Ammon's horn (tissue), 1 donor: ENCODE measurements at places on chromosomes 2 and 18.

- no peak for DNase-seq
Observed at GRCh38 chr2:152518034-152518433, 183.1 kb downstream of the FMNL2 start.

- peak; percentile 68 for DNase-seq
Observed at GRCh38 chr2:120552800-120553481, 182.7 kb upstream of the GLI2 start.

DNA sequence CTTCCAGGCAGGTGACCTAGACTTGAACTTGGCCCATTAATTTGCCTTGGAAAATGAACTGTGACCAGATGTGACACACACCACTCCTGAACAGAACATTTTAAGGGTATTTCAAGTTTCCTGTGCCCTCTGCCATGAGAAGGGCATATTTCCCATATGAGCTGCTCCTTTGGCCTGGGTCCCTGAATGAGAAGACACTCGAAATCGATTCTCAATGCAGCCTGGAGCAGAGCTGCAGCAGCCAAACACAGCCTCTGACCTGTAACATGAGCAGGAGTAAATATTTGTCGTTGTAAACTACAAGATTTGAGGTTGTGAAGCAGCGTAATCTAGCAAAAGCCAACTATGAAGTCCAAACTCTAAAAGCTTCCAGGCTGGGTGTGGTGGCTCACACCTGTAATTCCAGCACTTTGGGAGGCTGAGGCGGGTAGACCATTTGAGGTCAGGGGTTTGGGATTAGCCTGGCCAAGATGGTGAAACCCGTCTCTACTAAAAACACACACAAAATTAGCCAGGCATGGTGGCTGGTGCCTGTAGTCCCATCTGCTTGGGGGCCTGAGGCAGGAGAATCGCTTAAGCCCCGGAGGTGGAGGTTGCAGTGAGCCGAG, 30.1 kb upstream of the SOS1 start:
- no peak for DNase-seq

DNA sequence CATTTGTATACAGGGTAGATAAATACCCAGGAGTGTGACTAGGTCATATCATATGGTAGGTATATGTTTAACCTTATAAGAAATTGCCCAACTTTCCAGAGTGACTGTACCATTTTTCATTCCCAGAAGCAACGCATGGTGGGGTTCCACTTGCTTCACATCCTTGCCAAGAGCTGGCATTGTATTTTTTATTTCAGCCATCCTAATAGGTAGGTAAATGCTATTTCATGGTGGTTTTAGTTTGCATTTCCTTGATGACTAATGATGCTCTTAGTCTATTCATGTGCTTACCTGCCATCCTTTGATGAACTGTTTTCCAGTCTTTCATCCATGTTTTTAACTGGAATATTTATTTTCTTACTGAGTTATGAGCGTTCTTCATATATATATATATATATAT, 51.9 kb downstream of the MAP4K3 start:
- no peak for DNase-seq

DNA sequence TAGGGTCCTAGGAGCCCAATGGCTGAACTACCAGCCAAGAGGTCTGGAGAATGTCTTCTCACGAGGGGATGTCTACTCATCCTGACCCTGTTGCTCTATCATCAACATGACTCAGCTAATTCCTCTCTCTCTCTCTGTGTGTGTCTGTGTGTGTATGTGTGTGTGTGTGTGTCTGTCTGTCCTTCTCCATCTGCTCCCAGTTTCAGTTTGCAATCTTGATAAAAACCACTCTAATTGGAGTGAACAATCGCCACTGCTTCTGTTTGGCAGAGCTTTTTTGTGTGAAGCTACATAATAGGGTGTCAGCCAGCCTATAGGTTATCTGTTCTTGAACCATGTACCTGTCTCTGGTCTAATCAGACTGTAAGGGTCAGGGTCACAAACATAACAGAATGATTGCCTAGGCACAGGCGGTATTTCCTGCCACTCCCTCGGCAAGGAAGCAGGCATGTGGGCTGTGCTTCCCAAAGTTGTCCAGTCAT, 219.8 kb downstream of the SH3BP4 start:
- DNase-seq: no peak

GRCh38 chr2:203728321-203728720, 21.9 kb downstream of the CD28 start:
- DNase-seq: no peak

DNA sequence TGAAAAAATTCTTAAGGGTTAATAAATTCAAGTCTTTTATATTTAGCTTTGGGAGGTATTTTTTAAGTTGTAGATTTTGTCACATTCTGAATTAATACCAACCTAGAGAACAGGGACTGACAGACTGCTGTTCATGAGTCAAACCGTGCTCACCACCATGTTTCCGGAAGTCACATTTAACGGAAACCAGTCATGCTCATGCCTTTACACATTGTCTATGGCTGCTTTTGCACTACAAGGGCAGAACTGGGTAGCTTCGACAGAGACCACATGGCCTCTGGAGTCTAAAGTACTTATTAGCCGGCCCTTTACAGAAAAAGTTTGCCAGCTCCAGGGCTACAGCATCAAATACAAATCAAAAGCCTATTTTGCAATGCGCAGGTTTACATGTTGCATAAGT, 33.3 kb downstream of the LONRF2 start:
- DNase-seq: no peak

- no peak for DNase-seq
Observed at GRCh38 chr2:17667898-17668297, 85.7 kb downstream of the SMC6 start.

DNA sequence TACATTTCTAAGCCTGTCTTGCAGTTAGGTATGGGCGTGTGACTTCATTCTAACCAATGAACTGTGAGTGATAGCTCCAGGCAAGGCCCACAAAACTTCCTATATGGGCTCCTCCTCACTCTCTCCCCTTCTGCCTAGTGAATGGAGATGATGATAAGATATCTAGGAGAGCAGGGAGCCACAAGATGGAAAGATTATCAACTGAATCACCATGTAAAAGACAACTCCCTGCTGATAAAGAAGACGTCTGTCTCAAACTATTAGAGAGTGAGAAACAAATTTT, 237.1 kb downstream of the GPD2 start:
- no peak for DNase-seq

- no peak for DNase-seq
Observed at GRCh38 chr18:78611869-78612268, 367.7 kb upstream of the SALL3 start.

GRCh38 chr2:71862921-71863320, 284.7 kb downstream of the CYP26B1 start:
- no peak for DNase-seq

- DNase-seq: peak; percentile 50
Observed at GRCh38 chr2:65688141-65688886, 255.9 kb upstream of the SPRED2 start.

DNA sequence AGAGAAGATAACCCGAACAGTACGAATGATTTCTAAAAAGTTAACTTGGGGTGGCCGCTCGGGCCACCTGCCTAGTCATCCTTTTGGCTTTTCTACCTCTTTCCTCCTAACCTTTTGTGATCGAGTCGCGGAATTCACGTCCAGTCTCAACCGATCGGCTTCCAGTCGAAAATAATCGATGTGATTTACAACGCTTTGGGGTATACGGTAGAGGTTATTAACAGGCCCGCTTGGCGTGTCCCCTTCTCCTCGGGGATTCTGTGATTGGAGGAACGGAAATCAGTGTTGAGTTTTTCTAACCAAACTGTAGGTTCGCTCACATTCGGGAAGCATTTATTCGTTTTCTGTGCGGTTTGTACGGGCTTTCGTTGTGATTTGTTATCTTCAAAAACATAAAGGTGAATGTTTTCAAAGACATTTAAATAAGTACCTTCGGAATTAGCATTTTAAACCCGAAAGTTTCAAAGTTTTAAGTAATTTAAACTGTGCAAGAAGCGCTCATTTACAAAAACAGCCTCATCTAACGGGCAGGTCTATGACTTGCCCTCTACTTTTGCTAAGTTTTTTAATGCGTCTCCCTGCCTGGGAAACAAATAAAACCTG, 588 bp upstream of the FOXI3 start:
- DNase-seq: no peak

GRCh38 chr2:144348846-144349245, 171.1 kb downstream of the ZEB2 start:
- no peak for DNase-seq

DNA sequence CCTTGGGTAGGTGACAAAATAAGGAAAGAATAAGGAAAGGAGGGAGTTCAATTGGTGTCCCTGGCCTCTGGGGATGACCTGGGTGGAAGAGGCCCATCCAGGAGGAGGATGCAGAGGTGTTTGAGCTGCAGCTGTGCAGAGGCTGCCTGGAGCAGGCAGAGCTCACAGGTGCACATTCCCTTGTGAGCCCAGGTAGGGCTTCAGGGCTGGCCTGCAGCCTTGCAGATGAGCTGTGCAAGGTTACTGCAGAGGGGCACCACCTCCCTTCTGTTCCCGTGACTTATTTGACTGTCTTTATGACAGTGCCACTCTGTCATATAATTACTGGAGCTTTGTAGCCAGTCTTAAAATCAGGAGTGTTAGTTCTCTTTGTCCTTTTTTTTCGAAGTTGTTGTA, 263.2 kb upstream of the HS6ST1 start:
- no peak for DNase-seq

- no peak for DNase-seq
Observed at GRCh38 chr2:143085125-143085784, 44.0 kb upstream of the ARHGAP15 start.

GRCh38 chr2:147542351-147542750, 302.5 kb upstream of the ACVR2A start:
- no peak for DNase-seq

DNA sequence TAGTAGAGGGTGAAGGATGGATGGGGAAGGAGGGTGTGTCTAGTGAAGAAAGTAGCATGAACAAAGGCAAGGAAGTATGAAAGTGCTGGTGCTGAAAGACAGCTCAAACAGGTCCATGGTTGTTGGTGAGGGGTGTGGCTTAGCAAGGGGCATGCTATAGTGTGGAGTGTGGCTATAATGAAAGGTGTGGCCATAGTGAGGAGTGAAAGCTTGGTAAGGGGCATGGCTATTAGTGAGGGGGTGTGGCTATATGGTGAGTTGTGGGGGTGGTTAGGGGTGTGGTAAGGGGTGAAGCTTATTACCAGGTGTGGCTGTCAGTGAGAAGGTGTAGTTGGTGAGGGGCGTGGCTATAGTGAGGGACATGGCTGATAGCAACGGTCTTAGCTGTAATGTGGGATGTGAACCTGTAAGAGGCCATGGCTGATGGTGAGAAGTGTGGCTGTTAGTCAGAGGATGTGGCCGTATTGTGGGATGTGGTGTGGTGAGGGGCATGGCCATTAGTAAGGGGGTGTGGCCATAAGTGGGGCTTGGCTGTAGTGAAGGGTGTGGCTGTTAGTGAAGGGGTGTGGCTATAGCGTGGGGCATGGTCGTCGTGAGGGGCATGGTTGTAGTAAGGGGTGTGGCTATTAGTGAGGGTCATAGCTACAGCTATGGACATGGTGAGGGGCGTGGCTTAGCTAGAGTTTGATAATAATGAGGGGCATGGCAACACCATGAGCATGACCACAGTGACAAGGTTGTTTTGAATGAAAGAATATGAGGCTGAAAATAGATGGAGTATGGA, 549.6 kb downstream of the FBXO15 start:
- no peak for DNase-seq

DNA sequence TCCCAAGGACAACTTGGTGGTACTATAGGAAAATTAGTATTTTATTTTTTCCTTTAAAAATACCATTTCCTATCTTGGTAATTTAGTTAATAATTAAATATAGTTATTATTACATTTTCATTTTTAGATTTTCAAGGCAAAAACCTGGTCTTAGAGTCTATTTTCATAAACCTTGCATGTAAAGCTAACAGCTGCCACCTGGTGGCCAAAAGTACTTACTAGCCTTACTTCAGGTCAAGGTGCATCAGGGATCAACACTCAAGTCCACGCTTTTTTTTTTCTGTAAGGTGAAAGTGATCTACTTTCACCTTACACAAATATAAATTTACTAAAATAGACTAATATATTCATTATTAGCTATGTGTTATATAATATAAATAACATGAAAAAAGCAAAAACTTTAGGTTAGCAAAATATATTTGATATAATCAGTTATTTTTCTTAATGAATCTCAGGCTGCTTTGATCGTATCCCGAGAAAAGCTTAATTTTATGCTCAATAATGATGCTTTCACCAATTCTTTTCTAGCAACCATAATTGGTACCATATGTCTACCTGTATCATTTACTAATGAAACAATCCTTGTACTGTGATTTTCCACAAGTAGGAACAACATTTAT, 62.5 kb downstream of the RELCH start:
- peak; percentile 82 for DNase-seq
